Activated T-helper 1 cell treated with anti-CD3 and anti-CD28 coated beads, Interleukin-2, amount 50 U/mL, for 16 hours (primary cell): ENCODE measurements at places on chromosomes 2 and 18.

- DNase-seq = no peak
These were observed 8.4 kb downstream of the TGIF1 start for GRCh38 chr18:3458378-3458777.

- DNase-seq = no peak
These were observed 44.4 kb downstream of the PTPN2 start for GRCh38 chr18:12839526-12840196.

DNA sequence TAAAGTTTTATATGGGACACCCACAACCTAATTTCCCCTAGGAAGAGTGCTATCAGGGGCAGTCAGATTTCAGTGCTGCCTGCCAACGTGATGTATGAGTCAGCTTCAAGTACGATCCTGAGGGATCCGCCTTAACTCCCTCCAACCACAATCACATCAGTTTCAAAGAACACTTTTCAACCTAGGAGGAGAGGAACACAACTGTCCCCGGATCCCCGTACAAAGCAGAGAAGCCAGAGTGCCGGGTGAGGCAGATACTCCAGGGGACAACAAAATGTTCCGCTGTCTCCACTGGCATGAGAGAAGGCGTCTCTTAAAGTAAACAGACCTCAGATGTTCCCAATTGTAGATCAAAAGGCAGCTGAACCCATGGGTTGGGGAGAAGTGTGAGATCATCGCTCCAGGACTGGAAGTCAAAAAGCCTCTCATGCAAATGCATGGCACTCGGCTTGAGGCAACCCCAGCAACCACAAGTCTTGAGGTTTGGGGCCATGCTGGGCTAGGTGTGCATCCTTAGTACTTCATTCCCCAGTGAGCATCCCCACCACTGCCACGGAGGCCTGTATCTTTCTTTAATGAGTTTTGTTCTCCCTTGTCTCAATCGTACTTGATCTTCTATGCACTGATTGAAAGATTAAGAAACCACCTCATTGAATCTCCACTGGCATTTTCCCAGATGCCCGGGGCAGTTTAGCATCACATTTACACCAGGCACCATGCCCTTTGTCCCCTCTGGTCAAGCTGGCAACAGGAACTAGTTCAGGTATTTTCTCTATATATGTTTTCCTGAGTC lies 91.0 kb upstream of the CCBE1 start:
- no peak for DNase-seq

GRCh38 chr2:219536425-219536824 lies 7.2 kb downstream of the CHPF start:
- DNase-seq = no peak

- DNase-seq = no peak
These were observed 188.8 kb downstream of the PTPRM start for GRCh38 chr18:7755753-7756475.

GRCh38 chr2:239779584-239779983 lies 245.6 kb downstream of the NDUFA10 start:
- no peak for DNase-seq

DNA sequence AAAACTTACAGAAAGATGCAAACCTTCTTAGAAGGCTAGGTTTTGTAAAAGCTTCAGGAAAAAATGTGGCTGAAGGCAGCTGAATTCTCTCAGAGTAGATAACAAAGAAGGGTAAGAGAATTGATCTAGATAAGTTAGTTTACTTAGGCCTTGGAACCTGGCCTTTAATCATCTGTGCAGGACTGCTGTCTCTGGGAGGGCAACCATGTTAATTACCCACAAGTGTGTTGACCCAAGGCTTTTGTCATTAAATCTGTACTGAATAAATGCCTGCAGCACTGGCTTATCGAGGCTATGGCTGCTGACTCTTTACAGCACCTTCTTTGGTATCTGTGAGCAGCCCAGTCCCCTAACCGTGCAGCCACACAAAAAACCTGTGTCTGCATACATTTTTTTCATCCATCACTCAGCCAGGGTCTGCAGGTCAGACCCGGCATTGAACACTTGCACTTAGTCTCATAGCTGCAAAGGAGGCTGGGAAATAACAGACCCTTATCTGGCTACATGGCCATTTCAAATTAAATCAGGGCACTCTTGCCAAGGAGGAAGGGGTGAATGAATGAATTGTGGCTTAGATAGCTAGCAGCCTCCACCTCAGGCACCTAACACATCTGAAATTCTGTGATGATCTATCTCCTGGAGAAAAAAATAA lies 120.2 kb upstream of the MSH2 start:
- DNase-seq = no peak

- DNase-seq = no peak
These were observed 339.4 kb upstream of the TNP1 start for GRCh38 chr2:217199255-217199630.

GRCh38 chr18:26792661-26793060 lies 72.8 kb downstream of the AQP4 start:
- DNase-seq = no peak

- DNase-seq = no peak
These were observed 29.0 kb downstream of the ZC3H6 start for GRCh38 chr2:112304298-112304941.

DNA sequence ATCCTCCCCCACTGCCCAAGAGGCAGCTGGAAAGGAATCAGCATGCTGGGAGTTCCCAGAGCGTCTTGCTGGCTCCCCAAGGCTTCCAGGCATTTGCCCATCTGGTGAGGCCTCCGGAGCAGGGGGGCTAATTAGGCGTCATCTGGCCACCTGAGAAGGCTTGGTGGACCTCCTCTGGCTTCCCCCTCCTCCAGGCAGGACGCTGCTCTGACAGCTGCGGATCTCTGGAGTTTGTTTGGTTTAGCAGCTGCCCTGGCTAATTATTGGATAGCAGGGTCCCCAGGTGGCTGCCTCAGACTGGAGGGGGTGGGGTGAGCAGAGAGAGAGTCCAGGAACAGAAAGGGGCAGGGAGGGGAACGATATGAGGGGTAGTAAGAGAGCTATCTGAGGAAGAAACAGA lies 425.2 kb upstream of the MEX3C start:
- no peak for DNase-seq
